Fibroblast of upper back skin (primary cell): ENCODE measurements at places on chromosomes 4 and X.

GRCh38 chrX:69262036-69262936 is 97.0 kb upstream of the PJA1 start:
- DNase-seq: peak; percentile 39

GRCh38 chr4:99587803-99588202 is 13.2 kb downstream of the MTTP start:
- no peak for DNase-seq

DNA sequence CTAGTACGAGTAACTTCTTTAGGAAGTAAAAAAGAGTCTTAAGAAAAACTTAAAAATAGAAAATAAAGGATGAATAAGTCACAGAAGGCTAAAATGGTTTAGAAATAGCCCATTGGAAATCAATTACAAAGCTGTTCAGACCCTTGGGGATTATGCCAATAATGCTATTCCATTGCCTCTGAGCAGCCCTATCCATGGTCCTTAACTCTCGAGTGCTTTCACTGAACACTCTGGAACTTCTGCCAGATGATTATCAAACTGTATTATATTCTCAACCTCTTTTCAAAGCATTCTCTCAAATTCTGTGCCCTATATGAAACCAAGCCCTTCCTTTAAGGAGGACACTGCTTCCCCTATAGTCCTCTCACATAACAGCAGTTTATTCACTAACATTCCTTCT is 17.0 kb downstream of the SLC9B1 start:
- peak; percentile 45 for DNase-seq

GRCh38 chrX:101057093-101057714 is 5.3 kb upstream of the TRMT2B start:
- peak; percentile 62 for DNase-seq

- peak; percentile 60 for DNase-seq
Observed at GRCh38 chr4:56127716-56128115, 179.0 kb downstream of the CEP135 start.

GRCh38 chrX:40147971-40148370 is 50.2 kb upstream of the BCOR start:
- DNase-seq: no peak

GRCh38 chr4:183429489-183429888 is 14.9 kb upstream of the CDKN2AIP start:
- DNase-seq: no peak

- no peak for DNase-seq
Observed at GRCh38 chrX:130224810-130225209, 43.9 kb downstream of the ZNF280C start.

DNA sequence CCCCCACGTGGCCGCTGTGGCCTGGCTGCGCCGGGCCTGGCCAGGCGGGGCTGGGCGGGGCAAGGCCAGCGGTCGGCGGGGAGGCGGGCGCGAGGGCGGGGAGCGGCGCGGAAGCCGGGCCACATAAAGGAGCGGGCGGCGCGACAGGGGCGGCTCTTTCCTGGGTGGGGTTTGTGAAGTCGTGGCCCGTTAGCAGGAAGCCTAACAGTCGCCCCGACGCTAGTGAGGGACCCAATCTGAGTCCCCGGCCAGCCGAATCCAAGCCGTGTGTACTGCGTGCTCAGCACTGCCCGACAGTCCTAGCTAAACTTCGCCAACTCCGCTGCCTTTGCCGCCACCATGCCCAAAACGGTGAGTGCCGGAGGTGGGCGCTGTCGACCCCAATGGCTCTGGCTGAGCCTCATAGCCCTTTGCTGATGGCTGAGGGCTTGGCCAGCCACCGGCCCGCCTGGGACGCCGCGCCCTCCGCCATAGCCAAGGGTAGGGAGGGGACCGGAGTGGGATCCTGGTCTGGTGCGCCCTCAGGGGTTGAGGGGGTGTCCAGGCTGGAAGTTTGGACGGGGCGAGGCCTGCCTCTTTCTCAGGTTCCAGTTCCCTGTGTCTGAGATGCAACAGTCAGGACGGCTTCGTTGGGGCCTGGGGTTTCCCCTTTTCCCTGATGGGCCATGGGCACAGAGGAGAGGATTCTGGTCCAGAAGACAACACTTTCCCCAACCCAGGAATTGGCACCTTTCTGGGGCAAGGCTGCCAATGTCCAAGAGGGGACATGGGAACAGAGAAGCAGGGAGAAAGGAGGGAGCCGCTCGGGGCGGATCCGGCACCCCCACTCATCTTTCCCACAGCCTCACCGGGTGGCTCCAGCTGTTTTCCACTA is at the start of gene MSN:
Gene MSN, plus strand, starts transcription at position 152 of the 874 bp plus-strand sequence. Its CDS starts 188 bp downstream, at position 340.
- peak; percentile 56 for DNase-seq

- no peak for DNase-seq
Observed at GRCh38 chrX:112935029-112935428, 94.4 kb upstream of the AMOT start.

DNA sequence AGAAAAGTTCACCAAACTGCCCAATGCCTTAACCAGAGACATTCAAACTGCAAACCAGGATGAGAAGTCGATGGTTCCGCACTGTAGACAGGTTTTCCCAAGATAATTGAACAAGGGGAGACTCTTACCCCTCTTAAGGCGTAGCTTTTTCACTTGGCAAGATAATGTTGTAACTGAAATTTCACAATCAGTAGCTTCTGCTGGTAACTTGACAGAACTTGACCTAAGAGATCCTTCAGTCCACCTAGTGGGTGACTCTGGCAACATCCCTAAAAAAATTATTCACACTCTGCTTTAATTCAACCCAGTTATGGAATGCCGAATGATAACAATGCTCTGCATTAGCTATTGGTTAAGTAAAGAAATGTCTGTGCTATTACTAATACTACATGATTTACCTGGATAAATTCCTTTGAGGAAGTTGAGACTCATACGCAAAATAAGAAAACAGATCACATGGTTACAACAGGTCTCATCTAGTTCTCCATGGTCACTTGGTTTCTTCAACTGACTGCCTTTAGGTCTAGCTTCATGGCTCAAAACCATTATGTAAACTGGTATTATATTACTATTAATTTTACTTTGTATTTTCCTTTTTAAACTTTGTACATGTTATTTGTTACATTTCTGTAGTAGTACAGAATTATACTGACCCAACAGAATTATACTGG is 9.1 kb downstream of the ELF2 start:
- DNase-seq: peak; percentile 43

DNA sequence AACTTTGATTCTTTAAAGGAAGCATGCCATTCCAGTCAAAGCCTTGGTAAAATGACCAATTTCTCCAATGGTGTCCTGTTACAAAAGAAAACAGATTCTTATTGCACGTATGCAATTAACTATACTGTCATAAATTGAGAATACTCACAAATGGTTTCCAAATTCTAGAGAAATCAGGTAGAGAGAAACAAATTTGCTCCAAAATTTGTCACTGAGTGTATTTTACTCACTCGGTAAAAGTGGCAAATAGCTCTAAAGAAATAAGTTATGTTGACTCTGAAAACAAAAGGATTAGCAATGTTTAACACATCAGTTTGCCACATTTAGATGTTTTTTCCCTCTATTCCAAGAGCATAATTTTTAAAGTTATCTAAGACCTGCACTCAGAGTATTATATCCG is 133.1 kb downstream of the DMD start:
- no peak for DNase-seq

DNA sequence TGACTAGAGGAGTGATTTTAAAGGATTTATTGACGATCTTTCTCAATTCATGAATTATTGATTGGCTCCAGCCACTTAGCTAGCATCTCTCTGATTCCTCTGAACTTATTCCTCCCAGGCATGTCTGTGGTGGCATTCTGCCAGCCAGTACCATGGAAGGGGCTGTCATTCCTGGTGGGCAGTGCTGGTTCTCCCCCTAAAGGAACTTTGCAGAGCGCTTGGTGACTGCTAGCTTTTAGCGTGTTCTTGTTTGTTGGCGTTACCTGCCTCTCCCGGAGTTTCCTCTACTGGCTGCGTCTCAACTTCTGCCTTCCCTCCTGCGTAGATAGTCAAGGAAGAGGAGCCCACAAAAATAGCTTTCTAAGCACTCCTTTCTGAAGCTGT is 19.3 kb downstream of the SRD5A3 start:
- no peak for DNase-seq

DNA sequence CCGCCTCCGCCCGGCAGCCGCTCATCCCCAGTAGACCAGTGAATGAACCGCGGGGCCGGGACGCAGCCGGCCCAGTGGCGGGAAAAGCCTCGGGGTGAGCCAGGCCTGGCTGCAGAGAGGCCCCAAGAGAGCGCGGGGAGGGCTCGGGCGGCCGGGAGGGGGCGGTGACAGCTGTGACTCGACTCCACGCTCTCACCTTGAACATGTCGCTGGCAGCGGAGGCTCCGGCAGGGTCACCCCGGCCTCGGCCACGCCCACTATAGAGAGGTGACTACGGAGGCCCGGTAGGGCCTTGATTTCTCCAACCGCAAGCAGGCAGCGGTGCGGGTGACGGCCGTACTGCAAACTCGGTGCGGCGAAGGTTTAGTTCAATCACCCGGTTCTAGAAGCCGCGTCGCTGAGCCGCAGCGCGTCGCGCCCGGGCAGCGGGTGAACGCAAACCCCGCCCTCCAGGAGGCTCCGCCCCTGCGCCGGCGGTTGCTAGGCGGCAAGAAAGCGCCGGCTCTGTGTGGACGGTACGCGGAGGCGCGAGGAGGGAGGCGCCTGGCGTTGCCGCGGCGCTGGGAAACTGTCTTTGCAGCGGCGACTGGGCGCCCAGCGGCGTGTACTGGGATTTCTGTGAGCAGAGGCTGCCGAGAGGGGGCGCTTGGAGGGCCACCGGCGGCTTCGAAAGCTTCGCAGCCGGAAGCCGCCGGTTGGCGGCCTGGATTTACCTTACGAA is at the start of the genes APOO and CXorf58:
Gene APOO, minus strand, starts transcription at position 441 of the 721 bp plus-strand sequence. Its CDS starts 236 bp downstream, at position 205.
Gene CXorf58, plus strand, starts transcription at position 509 of the 721 bp plus-strand sequence. CDS start 2,297 bp downstream, outside the sequence.
- DNase-seq: peak; percentile 90

DNA sequence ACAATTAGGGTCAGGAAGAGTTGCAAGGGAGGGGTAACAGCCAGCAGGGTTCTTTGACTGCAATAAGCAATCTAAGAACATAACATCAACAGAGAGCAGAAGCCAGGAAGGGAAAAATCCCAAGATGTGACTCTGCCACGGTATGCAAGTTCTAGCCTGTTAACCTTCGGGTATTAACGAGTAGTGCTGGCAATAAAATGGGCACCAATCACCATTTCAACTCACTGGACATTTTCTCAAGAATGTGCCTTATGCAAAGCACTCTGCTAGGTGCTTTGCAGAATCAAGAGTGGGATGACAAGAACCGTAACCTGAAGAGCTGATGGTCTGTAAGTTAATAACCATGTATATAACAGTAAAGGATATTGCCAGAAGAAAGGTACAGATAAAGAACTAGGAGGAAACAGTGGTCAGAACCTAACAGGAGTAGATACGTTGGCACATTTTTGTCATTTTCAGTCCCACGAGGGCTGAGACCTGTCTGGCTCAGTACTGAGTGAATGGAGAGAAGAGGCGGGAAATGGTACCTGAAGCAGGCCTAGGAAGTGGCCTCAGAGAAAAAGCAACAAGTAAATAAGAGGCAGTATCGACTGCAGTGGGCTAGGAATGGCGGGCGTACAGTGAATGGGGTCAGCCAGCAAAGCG is 2.7 kb downstream of the ELOVL6 start:
- DNase-seq: no peak

DNA sequence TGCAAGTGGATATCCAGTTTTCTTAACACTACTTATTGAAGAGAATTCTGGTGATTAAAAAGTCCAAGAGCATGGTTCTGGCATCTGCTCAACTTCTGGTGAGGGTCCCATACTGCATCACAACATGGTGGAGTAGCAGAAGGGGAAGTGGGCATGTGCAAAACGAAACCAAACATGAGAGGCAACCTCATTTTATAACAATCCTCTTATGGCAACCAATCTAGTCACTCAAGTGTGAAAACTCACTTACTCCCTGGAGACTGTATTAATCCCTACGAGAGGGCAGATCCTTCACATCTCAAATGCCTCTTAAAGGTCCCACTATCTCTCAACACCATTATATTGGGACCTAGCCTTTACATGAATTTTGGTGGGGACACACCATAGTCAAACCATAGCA is 55.4 kb upstream of the TRO start:
- DNase-seq: no peak

DNA sequence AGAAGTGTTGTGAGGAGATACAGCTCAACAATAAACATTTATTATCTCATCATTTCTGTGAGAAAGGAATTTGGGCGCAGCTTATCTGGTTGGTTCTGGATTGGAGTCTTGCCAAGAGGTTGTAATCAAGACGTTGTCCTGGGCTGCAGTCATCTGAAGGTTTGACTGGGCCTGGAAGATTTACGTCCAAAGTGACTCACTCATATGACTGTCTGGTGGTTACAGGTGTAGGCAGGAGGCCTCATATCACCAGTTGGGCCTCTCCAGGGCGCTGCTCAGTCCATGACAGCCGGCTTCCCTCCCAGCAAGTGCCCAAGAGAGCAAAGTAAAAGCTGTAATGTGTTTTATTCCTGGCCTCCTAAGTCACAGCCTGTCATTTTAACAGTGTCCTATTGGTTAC is 106.3 kb downstream of the USP46 start:
- DNase-seq: no peak

GRCh38 chrX:149120459-149120858 is 384.6 kb downstream of the IDS start:
- no peak for DNase-seq

GRCh38 chr4:176320340-176320975 is 692 bp downstream of the SPCS3 start:
- DNase-seq: peak; percentile 87

GRCh38 chr4:159484864-159485263 is 382.0 kb downstream of the RAPGEF2 start:
- DNase-seq: no peak

- peak; percentile 5 for DNase-seq
Observed at GRCh38 chr4:71941001-71941400, 90.8 kb upstream of the NPFFR2 start.

- no peak for DNase-seq
Observed at GRCh38 chr4:112128452-112128851, 16.8 kb upstream of the FAM241A start.

DNA sequence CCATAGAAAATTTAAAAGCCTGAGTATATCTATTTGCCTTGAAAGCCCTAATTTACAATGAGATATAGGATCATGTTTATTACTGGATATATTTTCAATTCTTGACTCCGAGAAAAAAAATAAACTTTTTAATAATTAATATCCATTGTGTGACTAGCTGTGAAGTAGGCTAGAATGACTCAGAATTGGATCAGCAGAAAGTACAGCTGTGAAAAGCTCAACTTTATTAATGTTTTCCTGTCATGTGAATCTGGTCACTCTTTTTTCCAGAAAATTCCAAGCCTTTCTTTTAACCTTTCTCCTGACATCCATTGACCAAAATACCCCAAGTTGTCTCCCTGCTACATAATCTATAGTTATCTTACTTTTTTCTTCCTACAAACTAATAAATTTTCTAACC is 171.8 kb upstream of the PACRGL start:
- peak; percentile 23 for DNase-seq

DNA sequence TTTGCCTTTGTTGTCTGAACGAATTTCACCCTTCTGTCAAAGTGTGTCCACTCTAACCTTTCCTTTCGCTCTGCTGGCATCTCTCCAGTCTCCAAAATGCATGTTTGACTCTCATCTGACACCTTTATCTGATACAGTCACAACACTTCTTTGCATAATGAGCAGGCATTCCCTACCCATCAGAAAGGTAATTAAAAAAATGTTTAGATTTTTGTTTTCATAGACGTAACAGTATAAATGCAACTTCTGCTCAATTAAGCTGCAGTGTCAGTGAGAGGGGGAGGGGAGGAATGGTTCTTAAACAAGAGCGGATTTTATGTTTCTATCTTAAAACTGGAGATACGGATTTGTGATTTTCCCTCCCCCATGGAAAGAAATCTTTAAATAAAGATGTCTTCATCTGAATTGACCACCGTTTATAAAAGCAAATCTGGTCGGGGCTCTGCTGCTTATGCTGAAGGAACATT is 70.2 kb downstream of the CXXC4 start:
- DNase-seq: no peak
